ENCODE measurements at places on chromosomes 3 and 15.
A peak's percentile ranks its signal among the peaks of the same experiment; 100 is the strongest.

- DNase-seq, result peak; percentile 50
Measured at GRCh38 chr3:197256836-197257444, 41.5 kb downstream of the DLG1 start.

GRCh38 chr15:92273723-92274122, 120.0 kb upstream of the ST8SIA2 start:
- no peak for DNase-seq

GRCh38 chr3:48069339-48069738, 53.1 kb upstream of the MAP4 start:
- no peak for DNase-seq

DNA sequence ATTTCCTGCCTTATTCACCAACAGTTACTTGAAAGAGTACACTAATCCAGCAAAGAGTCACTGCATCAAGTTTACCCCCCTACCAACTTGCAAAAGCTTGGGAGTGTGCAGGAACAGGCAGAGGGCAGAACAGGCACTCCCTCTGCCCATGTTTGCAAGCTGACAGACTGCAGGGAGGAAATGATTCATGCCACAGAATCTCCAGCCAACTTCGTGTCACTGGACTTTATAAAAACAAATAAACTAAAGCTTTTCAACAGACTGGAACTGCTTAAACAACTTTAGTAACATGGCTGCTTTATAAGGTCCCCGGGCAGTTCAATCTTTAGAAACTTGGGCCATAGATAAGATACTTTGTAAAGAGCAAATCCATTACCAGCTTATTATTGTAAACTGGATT, 129.5 kb downstream of the THRB start:
- DNase-seq, result no peak

- DNase-seq, result no peak
Measured at GRCh38 chr3:46849045-46849631, 14.1 kb downstream of the MYL3 start.

GRCh38 chr3:3772920-3773319, 26.3 kb upstream of the LRRN1 start:
- no peak for DNase-seq

- DNase-seq, result no peak
Measured at GRCh38 chr3:4091786-4092185, 211.4 kb upstream of the SETMAR start.

All from stimulated activated CD4-positive, alpha-beta T cell treated with anti-CD3 and anti-CD28 coated beads, Interleukin-12 subunit alpha, Interleukin-12 subunit beta, amount 100 ng/mL, for 48 hours (primary cell).